Mesenteric fat pad (tissue), 1 donor: ENCODE measurements at places on chromosomes 13 and 19. TPM values are rescaled to one million over a fixed set of nuclear protein-coding genes. Genes with fewer than 3 reads are reported as not detected.

DNA sequence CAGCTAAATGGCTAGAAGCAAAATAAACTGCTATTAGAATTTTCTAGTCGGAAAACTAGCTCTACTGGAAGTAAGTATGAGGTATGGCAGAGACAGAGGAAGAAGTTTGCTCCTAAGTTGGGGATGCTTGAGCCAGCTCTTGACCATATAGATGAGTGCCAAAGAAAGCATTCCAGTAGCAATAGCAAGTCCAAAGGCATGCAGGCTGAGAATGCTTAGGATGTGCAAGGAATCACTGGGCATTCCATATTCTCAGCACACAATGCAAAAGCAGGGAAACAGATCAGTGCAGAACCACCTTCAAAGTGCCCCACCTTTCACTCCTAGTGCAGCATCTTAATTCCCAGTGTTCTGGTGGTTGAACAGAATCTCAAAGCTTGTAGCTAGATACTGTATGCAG is 32.9 kb downstream of the SERTM1 start:
- no peak for DNase-seq

- DNase-seq = no peak
Measured at GRCh38 chr19:50518091-50519005, 4.6 kb upstream of the ASPDH start.

- no peak for DNase-seq
Measured at GRCh38 chr13:75180805-75181455, 301.0 kb downstream of the TBC1D4 start.

GRCh38 chr13:78841358-78841963 is 182.5 kb upstream of the OBI1 start:
- DNase-seq = no peak

- DNase-seq = no peak
Measured at GRCh38 chr13:82803341-82803740, 1078.9 kb downstream of the SLITRK1 start.

- DNase-seq = no peak
Measured at GRCh38 chr19:800360-801029, 3.2 kb downstream of the PTBP1 start.

DNA sequence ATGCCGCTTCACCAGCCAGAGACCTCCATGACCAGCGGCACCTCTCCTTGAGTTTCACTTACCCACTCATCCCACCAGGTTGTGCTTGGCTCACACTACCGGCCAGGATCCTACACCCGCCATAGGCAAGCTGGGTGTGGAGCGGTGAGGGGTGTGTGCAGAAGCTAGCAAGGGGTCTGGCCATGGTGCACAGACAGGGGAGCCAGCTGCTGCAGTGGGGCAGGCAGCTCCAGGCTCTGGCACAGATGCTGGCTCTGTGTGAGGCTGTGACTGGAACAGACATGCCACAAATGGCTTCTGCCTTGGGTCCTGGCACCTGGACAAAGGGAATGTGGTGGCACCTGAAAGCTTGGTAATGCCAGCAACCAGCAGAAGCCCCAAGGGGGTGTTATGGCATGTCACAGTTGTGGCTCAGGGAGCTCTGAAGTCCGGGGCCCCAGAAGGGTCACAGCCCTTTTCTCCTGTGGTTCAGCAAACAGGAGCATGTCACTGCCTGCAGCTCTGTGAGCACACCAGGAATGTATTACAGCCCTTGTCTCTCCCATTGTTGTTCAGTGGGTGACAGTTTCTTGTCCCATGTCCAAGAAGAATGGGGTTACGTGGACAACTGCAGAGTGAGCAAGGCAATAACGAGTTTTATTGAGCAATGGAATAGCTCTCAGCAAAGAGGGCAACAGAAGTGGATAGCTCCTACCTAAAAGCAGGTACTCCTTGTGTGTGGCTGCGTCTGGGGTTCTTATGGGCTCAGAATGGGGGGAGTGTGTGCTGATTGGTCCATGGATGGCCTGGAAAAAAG is 2791.0 kb upstream of the PCDH20 start:
- DNase-seq = no peak

DNA sequence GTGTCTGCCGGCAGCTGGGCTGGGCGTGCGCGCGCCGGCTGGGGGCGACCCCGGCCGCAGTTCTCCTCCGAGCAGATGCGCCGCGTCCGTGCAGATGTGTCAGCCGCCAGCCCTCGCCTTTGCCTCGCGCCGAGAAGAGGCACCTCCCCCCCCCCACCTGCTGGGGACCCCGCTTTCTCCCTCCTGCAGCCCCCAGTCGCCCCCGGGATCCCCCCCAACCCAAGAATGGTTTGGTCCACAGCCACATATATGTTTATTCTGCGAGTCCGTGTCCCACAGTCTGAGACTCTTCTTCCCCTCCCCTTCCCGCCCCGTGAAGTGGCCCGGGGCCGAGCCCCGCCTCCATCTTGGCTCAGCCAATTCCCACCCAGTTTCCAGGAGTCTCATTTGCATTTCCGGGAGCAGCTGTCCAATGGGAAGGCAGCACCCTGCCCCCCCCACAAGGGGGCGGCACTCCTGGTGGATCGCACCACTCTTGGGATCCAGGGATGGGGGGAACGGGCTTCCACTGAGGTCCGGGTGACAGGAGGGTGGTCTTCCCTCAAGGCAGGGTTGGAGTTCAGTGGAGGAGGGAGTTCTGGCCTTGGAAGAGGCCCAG is 8.6 kb downstream of the ISOC2 start:
- no peak for DNase-seq

GRCh38 chr19:18225702-18226468 is at the start of gene PDE4C:
Gene PDE4C (minus strand): TSS chr19:18226438. CDS start chr19:18226415, 23 bp downstream.
- no peak for DNase-seq

DNA sequence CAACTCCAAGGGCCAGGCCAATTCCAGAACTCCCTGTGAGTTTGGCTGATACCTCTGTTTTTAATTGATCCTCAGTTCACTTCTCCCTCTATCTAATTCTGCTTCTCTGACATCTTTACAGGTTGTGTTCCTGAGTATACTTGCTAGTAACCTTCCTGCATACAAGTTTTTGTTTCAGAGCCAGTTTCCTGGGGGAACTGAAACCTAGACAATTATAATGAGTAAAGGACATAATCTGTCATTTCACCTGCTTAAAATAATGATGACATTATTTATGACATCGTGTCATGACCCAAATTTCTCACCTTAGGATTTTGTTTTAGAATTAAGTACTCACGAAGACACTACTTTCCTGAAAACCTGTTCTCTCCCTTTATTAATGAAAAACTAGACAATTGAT is 12.5 kb upstream of the MYCBP2 start:
- DNase-seq = no peak

- DNase-seq = no peak
Measured at GRCh38 chr13:46134961-46135522, 30.2 kb upstream of the CPB2 start.

DNA sequence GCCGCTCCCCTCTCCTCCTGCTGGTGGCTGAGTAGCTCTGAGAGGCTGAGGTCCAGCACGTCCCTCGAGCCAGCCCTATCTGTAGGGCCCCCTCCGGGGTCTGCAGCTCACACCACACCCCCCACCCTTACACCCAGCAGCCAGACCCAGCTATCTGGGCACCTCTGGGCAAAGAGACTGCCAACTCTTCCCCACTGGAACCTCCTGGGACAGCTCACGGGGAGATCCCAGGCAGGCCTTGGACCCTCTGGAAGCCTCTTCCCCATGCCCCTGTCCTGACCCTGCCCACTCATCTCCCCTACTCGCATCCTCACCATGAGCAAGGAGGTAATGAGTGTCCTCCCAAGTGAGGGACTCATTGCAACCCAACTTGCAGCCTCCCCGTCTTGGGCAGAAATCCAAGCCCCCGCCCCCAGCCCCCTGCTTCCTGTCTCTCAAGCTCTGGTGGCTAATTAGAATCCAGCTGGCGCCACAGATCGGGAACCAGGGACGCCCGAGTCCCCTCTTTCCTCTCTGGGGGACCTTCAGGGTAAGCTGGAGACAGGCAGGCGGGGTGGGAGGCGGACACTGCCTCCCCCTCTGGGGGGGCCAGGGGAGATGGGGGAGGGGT is 22.1 kb downstream of the ADGRL1 start:
- no peak for DNase-seq

DNA sequence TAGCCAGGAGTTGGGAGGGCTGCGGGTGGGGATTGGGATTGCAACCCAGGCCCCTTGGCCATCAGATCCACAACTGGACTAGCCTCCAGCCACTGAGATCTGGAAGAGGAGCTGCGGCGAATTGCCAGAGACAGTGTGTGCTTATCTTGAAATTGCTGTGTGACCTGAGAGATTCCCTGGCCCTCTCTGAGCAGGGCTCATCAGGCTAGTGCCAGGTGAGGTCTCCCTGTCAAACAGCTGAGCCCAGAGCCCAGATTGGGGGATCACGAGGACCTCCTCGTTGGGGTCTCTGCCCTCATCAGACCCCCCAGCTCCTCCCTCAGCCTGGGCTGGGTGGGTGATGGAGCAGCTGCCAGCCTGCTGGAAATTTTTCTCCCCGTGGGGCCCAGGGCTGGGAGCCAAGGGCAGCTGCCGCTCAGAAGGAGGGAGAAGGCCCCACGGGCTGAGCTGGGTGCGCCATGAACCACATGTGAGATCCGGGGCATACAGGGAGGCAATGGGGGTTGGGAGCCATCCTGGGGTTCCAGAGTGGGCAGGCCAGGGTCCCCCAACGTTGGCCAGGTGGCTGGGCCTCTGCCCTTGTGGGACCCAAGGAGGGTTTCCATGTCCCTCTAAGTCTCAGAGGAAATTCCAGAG is 7.2 kb downstream of the FUT5 start:
- no peak for DNase-seq

GRCh38 chr13:24166561-24166960 is 6.0 kb downstream of the SPATA13 start:
- no peak for DNase-seq

DNA sequence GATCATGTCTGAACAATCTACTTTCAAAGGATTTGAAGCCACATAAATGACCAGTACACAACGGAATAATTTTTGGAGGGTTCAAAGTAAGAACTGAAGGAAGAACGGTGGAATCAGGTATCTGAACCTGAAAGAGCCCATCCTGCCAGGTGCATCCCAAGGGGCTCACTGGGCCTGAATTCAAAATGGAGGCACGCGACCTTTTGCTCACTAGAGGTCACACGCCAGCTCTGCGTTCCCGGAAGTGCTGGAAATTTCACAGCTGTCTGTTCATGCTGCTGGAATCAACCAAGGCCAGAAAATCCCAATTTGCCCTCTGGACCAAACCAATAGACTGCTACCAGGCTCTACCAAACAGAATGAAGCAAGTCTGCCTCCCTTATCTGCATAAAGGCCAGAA is 4.2 kb upstream of the RASA3 start:
- no peak for DNase-seq

- DNase-seq = no peak
Measured at GRCh38 chr19:12180377-12180776, 17.5 kb downstream of the ZNF136 start.

GRCh38 chr19:16235811-16236652 is 38.3 kb downstream of the AP1M1 start:
- no peak for DNase-seq

GRCh38 chr13:98221234-98221633 is 44.2 kb upstream of the RNF113B start:
- no peak for DNase-seq

DNA sequence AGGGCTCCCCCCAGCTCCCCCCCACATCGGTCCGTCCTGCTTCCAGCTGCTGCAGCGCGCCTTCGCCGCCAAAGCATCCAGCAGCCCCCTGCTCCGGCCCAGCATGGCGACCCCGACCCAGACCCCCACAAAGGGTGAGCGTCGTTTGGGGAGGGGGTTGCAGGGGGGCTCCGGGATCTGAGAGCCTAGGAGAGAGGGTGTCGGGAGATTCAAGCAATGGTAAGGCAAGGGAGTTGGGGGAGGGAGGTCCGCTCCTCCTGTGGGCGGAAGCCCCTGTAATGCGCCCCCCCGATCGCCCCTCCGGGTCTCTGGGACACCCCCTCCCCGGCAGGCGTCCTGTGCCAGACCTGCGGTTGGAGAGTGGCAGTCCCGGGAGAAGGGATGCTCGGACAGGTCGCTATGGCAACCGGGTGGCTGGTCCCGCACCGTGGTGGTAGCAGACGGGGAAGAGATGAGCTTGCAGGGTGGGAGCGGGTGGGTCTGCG is at the start of gene FXYD7:
Gene FXYD7, plus strand, starts transcription at position 25 of the 485 bp plus-strand sequence. Its CDS starts 79 bp downstream, at position 104.
- DNase-seq = no peak

DNA sequence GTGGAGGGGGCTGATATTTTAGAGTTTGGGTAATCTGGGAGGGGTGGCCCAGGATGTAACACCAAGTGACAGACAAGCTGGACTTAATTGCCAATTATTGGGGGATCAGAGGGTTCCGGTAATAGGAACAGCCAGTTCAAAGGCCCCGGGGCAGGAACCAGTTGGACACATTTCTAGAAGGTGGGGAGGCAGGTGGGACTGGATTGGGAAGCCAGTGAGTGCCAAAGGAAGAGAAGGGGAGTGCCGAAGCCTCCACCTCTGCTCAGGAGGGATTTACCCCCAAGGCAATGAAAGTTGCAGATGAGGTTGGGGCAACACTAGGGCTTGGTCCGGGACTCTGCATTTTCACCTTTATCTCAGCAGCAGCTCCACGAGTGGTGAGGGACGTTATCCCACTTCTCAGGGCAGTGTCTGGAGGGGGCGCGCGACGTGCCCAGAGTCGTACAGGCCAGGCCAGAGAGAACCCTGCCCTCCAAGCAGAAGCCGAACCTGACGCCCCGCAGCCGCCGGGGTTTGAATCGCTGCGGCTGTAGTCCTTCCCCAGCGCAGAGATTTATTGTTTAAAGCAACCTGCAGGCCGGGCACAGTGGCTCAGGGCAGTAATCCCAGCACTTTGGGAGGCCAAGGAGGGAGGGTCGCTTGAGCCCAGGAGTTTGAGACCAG is 5.7 kb upstream of the JUND start:
- DNase-seq = no peak

GRCh38 chr13:99321709-99322108 is 14.5 kb upstream of the GPR183 start:
- no peak for DNase-seq

The DNAAF3 gene
- total RNA-seq = 0.48 TPM

The CRX gene
- total RNA-seq = not detected

The SIGLEC8 gene
- 0.39 TPM for total RNA-seq

The STARD13 gene
- total RNA-seq = 59.2 TPM

The NTF4 gene
- not detected for total RNA-seq

The ERICH4 gene
- total RNA-seq = not detected

The OR4F17 gene
- not detected for total RNA-seq

The ERCC1 gene
- 82.3 TPM for total RNA-seq

The VSIG10L gene
- 2.4 TPM for total RNA-seq

The TTC9B gene
- not detected for total RNA-seq

The DLEU7 gene
- 0.32 TPM for total RNA-seq

The HSH2D gene
- total RNA-seq = 1.2 TPM

The IGFL1 gene
- not detected for total RNA-seq

The CTU1 gene
- 10.0 TPM for total RNA-seq
